NCI-H345 (cell line): ENCODE measurements at places on chromosomes 1 and 21.

DNA sequence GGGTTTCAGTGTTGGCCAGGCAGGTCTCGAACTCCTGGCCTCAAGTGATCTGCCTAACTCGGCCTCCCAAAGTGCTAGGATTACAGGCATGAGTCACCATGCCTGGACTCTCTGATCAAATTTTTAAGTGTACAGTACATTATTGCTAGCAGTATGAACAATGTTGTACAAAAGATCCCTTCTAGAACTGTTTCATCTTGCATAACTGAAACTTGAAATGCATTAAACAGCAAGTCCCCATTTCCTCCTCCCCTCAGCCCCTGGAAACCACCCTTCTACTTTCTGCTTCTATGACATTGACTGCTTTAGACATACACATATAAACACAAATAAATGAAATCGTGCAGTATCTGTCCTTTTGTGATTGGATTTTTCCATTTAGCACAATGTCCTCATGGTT lies 463.4 kb downstream of the PTPRC start:
- DNase-seq, result no peak

GRCh38 chr1:182395906-182396305 lies 4.3 kb upstream of the GLUL start:
- DNase-seq, result no peak

DNA sequence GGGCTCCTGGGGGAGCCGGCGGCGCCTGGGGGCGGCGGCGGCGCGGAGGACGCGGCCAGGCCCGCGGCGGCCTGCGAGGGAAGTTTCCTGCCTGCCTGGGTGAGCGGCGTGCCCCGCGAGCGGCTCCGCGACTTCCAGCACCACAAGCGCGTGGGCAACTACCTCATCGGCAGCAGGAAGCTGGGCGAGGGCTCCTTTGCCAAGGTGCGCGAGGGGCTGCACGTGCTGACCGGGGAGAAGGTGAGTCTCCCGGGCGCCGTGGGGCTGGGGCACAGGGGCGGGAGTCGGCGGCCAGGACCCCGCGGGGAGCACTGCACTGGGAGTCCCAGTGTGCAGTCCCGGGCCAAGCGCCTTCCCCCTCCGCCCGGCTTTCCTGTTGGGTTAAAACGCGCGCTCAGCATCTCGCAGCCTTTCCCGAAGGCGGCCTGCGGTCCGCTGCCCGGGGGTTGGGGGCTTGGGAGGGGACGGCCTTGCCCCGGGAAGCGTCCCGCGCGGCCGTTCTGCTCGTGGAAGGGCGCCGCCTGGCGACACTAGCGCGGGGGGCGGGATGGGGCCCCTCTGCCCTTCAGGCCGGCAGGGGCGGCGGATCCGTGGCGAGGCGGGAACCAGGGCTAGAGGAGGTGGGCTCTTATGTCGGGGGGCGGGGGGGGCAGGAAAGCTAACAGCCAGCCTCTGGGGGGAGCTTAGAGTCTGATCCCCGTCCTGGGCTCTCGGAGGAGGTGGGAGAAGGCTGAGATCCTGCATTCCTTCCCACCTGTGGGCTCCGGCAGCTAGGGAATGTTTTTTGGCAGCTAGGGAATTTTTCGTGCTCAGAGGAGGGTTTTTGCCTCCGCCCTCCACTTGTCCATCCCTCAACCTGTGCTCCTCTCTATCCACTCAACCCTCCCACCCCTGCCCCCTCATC lies 1.1 kb downstream of the HUNK start:
- peak; percentile 79 for DNase-seq

DNA sequence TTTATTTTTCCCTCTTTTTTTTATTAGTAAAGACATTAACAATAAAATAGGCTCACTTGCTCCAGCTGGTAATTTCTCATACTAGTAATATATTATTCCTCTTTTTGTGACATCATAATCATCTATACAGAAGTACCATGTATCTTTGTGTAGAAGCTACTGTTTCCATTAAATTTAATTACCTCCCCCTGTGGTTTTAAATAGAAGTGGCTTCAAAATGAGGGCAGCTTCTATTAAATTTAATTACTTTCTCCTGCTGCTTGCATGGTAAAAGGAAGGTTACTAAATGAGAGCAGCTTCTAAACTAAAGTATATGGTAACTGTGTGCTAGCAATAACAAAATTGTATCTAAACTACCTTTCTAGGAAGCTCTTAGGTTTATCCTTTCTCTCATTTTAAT lies 94.0 kb downstream of the DPYD start:
- DNase-seq, result no peak

DNA sequence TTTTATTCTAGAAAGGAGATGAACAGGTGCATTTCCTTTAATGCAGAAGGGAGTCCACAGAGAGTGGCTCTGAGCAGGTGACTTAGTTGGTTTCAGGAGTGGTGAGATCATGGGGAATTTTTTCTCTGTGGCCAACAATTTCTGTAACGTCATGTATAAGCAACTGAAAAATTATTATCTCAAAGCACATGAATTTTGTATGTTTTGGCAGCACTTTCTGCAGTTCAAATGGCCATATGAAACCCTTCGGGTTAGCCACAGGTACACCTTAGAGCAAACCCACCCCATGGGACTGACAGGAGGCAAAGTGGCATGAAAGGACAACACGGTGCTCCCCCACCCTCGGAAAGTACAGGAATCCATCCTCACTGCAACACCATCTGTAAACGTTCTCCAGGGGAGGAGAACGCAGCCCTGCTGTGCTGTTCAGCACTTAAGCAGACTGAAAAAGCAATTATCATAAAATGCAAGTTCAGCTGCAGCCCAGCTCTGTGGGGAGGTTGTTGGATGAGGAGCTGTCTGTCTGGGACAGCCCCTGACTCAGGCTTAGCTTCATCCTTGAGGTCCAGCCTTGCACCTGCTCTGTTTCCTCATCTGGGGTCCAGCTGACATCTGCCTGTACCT lies 55.8 kb upstream of the CLDN14 start:
- DNase-seq, result peak; percentile 42

GRCh38 chr1:217747156-217747769 lies 116.1 kb downstream of the SPATA17 start:
- peak; percentile 33 for DNase-seq

DNA sequence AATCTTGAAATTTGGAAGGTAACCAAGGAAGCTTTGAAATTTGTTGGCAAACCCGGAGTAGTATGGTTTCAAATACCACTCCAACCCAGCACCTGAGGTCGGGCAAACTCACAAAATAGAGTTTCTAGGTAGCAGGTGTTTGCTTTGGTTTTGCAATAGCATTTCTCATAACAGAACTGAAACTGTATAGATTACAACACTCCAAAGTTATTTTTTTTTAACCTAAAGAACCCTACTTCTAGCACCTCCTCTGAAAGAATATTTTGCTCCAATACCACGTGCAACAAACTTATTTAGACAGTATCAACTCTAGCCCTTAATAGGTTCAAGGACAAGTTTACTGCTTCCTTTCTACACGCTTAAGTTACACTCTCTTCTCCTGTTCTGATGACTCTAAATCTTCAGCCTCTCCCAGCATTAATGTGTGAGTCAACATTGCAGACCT lies 178.5 kb upstream of the FMN2 start:
- no peak for DNase-seq

DNA sequence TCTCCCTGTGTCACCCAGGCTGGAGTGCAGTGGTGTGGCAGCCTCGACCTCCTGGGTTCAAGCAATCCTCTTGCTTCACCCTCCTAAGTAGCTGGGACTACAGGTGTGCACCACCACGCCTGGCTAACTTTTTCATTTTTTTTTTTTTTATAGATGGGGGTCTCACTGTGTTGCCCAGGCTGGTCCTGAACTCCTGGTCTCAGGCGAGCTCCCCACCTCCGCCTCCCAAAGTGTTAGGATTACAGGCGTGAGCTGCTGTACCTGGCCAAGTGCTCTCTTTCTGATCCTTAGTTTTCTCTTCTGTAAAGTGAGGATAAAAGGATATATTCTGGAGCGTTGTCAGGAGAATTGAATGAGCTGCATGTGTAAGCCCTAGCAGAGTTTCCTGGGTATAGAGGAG lies 68.7 kb downstream of the GALNT2 start:
- no peak for DNase-seq
